ENCODE measurements at places on chromosomes 12 and 14.

- DNase-seq, result no peak
Observed at GRCh38 chr14:71231521-71232393, 324.5 kb downstream of the PCNX1 start.

GRCh38 chr12:119649202-119649808, 18.6 kb upstream of the PRKAB1 start:
- no peak for DNase-seq

DNA sequence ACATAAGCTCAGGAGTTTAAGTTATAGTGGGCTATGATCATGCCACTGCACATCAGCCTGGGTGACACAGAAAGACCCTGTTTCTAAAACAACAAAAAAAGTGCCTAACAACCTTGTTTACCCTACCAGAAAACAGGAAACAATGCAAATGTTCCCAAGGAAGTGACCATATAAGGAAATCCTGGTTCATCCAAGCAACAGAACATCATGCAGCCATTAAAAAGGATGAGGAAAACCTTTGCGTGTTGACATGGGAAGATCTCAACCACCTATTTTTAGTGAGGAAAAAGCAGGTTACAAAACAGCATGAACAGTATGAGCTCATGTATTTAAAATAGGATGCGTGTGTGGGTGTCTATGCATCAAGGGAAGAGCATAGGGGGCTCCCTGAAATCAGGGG, 13.7 kb downstream of the HRK start:
- no peak for DNase-seq

DNA sequence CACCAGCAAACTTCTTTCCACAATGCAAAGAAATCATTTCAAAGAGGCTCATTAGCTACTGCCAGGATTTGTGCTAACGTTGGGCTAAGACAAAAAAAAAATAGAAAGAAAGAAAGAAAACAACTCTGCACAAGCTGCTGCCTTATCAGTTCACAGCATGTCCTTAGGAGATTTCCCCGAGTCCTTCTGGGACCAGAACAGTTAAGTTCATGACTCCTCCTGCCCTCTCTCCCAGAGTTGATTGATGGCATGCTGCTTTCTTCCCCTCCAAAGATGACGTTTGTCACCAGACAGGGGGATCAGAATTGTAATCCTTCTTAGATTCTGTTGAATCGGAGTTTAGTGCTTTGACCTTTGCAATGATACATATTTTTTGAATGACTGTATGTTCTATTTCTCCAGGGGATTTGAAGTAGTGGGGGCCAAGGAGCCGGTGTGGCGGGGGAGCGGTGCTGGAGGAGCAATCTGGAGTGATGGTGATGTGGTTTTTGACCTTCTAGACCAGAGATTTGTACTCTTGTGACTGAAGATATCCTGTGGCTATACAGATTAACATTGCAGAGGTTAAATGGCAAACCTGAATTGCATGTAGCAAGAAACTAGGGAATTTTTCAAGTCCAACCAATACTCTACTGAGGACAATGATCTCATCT, 409.2 kb upstream of the TMPO start:
- no peak for DNase-seq

DNA sequence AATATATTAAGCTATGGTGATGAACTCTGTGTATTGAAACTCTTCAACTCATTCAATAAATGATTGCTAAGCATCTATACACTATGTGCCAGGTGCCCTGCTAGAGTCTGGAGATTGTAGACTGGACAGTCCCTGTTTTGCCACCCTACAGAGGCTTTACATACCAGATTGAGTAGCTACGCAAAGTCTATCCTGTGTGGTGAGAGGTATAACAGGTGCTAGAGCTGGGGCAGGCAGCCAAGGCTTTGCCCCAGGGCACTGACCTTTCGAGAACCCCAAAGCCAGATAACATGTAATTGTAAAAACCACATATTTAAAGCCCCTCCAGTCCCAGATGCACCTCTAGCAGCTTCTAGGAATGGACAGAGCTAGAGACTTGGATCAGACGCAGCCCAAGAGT, 52.8 kb downstream of the PPM1H start:
- no peak for DNase-seq

DNA sequence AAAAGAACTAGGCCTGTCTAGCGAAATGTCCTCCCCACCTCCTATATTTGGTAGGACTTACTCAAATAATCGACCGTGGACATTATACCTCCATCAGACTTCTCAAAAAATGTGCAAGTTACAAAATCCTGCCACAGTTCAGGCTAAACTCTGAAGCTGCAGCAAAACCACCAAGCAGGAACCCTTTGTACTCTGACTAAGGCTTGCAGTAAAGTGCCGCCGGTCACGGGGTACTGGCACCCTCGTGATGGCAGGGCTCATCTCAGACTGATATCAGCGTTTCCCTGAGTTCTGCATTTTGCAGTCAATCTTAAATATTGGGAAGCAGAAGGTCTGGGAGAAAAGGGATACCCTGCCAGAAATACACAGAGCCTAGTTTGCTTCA, 17.1 kb downstream of the SLC11A2 start:
- DNase-seq, result peak; percentile 19

DNA sequence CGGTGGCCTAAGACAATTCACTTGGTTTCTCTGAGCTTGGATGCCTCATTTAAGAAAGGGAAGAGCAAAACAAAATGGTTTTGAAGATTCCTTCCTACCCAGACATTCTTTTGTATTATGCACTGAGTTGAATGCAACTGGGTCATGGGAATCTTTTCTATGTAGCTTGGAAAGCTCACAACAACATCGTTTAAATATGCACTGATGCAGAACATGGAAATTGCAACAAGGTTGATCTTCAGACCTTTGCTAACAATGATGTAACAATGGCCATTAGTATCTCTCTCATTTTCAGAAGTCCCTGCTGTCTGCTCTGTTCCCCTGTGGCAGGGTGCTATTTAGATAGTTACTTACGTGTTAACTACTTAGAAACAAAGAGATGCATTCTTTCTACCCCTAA, 30.1 kb upstream of the IGF1 start:
- no peak for DNase-seq

- DNase-seq, result no peak
Observed at GRCh38 chr14:104109731-104110361, 24.3 kb downstream of the ASPG start.

DNA sequence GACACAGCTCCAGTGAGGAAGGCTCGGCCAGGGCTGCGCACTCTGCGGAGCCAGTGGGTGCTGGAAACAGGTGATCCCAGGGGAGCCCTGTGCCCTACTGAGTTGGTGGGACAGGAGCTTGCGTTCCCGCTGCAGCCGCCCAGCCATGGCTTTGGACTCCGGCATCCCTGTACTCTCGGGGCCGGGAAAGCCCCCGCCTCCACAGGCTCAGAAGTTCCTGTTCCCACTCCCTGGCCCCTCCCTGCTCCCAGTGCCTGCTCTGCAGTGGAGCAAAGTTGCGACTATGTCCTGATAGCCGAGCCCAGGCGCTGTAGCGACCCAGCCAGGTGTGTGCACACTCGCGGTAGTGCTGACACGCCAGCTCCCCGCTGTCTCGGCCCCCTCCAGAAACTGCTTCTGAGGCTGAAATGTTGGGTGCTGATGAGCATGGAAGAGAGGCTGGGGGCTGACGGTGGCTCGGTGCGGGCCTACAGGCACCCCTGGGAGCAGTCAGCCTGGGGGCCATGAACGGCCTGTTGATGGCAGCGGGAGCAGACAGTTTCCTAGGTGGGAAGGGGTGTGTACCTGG, 344.6 kb upstream of the MGAT4C start:
- DNase-seq, result no peak

DNA sequence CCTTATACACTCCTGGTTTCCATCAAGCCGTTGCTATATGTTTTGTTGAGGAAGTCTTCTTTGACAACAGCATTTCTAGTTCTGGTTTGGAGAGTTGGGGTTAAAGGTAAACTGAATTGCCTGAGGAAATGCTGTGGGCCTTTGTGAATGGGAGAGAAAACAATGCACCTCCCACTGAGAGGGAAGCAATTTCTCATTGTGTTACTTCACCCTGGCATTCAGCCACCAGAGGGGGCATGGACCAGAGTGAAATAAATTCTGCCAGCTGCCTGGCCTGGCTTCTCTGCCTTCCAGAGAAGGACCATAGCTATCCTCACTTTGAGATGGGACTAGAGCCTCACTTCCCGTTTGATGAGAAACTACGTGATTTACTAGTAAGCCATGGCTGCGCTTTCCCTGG, 475.3 kb downstream of the EGLN3 start:
- no peak for DNase-seq

DNA sequence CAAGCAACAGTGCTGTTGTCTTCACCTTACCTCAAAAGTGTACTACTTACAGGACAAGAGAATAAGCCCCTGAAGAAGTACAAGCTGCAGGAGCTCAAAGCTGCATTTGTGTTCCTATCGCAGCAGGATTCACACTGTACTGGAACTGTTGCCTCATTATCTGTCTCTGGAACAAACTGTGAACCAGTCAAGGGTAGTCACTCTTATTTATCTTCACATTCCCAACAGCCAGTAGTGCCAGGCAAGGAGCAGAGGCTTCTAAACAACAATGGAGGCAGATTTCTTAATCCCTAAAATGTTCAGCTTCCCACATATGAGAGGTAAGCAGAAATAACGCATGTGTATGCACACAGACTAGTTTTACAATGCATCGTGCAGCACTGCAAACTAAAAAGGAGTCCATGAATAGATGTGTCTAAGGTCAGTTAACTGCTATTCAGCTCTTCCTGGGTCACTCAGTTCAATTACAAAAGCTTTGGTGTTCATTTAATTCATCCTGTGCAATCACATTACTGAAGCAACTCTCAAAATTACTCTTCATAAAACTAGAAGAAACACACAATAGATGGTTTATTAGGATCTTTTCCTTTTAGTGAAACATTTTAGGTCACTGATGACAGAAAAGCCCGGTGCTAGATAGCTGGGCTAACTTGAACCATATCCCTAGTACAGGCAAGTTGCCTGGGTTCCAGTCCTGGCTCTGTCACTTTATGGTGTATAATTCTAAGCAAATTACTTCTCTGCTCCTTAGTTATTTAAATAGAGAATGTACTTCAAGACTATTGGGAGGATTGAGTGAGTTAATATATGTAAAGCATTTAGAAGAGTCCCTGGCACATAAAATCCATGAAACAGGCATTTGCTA, 2.7 kb downstream of the APPL2 start:
- no peak for DNase-seq

- no peak for DNase-seq
Observed at GRCh38 chr12:114933428-114934160, 249.6 kb upstream of the TBX3 start.

- no peak for DNase-seq
Observed at GRCh38 chr12:28409892-28410291, 219.6 kb downstream of the CCDC91 start.

GRCh38 chr12:89461190-89461589, 63.4 kb downstream of the GALNT4 start:
- no peak for DNase-seq

- DNase-seq, result no peak
Observed at GRCh38 chr14:23301969-23302289, 730 bp downstream of the PPP1R3E start.

DNA sequence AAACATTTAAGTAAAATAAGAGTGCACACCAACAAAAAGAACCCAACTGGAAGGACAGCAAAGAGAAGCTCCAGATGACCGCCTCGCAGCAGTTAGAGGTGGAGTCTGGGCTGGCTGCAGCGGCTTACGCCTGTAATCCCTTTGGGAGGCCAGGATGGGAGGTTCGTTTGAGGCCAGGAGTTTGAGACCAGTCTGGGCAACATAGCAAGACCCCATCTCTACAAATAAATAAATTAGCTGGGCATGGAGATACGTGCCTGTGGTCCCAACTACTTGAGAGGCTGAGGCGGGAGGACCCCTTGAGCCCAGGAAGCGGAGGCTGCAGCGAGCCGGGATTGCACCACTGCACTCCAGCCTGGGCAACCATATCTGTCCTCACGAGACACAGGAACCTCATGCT, 15.2 kb downstream of the LRCOL1 start:
- DNase-seq, result no peak

- DNase-seq, result no peak
Observed at GRCh38 chr12:106300761-106301160, 1.8 kb upstream of the TCP11L2 start.

DNA sequence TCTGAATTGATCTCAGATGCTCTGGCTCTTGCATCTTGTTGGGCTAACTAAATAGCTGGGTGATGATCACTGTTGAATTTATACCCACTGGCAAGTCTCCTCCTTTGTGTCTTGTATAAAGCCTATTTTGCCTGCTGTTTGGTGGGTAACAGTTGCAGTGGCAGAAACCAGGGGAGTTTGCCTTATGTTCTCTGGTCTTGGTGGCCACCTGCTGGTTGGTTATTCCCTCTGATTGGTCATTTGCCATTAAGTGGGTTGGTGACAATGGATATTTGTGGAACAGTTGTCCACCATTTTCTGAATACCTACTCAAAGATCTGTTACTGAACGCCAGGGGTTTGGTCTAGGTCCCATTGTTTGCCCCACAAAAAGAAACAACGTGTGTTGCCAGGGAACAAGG, 52.1 kb downstream of the AVPR1A start:
- DNase-seq, result no peak

DNA sequence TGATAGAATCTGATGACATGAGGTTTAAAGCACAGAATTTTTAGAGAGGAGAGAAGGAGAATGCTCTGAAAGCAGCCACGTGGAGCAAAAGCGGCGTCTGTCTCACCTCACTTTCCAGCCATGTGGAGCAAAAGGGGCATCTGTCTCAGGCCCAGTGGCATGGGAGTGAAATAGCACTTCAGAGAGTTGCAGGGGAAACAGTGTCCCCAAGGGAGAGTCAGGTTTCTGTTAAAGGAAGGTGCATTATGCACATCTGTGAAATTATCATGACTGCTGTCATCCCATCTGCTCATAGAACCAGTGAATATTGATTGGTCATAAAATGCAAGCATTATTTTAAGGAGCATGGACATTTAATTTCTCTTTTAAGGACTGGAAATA, 124.0 kb downstream of the BICD1 start:
- no peak for DNase-seq

DNA sequence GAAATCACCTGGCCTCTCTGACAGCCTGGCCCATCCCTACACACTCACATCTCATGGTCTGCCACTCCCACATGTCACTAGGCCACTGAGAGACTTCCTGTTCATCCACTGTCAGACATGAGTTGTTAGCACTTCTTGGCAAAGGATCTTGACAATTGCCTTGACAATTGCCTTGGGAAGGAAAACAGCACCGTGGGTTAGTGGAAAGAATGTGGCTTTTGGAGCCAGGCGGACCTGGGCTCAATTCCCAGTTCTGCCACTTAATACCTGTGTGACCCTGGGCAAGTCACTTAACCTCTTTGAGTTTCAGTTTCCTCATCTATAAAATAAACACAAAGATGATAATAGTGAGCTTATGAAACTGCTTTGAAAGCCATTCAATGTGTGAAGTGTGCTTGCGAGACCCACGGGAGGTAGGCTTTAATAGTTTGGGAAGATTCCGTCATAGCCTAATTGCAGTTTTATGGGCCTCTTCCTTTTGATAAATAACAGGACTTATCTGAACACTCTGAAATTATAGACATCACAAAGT, 250.4 kb downstream of the C12orf75 start:
- DNase-seq, result no peak

GRCh38 chr12:127542391-127542790, 724.6 kb upstream of the TMEM132C start:
- no peak for DNase-seq

- DNase-seq, result no peak
Observed at GRCh38 chr12:100187068-100187467, 13.5 kb upstream of the ACTR6 start.

GRCh38 chr14:63928744-63929174, 76.0 kb downstream of the SYNE2 start:
- no peak for DNase-seq
